Esophagus squamous epithelium (tissue), 5 donors: ENCODE measurements at places on chromosomes 11 and 22.

GRCh38 chr11:75592715-75593114 is 30.7 kb downstream of the SERPINH1 start:
- DNase-seq: no peak

- no peak for DNase-seq
Measured at GRCh38 chr11:64095949-64096348, 60.2 kb downstream of the FLRT1 start.

DNA sequence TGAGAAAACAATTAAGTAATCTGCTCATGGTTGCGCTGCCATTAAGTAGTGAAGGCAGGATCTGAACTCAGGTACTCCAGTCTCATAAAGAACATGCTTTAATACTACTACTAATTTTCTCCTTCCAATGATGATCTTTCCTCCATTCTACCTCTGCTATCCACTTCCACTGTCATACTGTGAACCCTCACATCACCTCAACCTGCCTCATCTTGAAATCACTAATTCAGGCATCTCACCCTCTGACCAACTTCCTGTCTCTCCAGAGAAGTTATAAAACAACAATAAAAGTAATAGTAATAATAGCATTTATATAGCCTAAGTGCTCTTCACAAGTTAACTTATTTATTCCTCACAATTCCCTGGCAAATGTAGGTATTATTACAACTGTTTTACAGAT is 57.1 kb upstream of the PSMA1 start:
- no peak for DNase-seq

GRCh38 chr11:47083913-47084312 is 92.8 kb downstream of the ARFGAP2 start:
- no peak for DNase-seq

DNA sequence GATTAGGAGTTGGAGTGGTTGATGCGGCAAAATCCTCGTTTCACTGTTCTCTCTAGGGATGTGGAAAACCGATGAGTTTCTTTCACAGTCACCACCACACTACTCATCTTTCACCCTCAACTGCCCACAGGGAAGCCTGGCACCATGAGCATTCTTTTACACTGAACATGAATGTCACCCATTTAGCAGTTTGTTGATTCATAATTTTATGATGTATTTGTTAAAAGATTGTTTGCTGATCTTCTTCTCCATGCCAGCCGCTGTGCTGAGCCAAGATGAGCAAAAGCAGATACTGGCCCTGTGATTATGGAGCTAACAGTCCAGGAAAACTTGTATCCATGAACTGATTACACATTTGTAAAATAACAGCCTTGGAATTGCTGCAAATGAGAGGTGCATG is 3.9 kb upstream of the SCGB1D2 start:
- no peak for DNase-seq

DNA sequence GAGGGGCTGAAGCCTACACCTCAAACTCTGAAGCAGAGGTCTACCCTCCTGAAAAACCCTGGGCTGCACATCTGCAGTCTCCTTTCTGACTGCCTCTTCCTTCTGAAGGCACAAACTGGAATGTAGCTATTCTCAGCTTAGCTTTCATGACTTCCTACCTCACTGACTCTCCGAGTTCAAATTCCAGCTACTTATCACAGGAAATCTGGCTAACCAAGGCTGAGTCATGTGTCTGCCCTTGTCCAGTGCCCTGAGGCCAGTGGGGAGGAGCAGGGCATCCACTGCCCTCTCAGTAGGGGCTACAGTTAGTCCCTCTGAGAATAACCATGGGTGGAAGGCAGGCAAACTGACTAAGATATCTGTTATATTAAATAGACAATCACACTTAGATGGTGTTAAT is 29.2 kb downstream of the PDGFD start:
- DNase-seq: no peak

- DNase-seq: no peak
Measured at GRCh38 chr11:103433386-103434072, 324.3 kb downstream of the DYNC2H1 start.

DNA sequence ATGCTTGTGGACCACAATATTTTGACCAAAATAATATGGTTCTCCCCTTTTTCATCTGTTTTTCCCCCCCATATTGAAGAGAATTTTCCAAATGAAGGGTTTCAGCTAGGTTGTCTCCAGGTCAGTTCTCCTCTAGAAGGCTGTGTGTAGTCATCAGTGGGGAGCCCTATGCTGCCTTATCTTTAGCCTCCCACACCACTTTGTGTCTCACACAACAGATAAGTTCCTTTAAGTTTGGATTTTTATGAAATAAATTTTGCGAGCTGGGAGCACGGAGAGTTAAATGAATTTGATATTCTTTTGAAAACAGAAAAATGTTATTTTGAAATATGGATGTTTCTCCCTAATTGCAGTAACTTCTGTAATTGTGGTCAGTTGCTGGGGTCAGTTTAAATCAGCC is 28.9 kb downstream of the PAX6 start:
- DNase-seq: no peak

- DNase-seq: no peak
Measured at GRCh38 chr11:71489311-71490043, 36.5 kb downstream of the NADSYN1 start.

DNA sequence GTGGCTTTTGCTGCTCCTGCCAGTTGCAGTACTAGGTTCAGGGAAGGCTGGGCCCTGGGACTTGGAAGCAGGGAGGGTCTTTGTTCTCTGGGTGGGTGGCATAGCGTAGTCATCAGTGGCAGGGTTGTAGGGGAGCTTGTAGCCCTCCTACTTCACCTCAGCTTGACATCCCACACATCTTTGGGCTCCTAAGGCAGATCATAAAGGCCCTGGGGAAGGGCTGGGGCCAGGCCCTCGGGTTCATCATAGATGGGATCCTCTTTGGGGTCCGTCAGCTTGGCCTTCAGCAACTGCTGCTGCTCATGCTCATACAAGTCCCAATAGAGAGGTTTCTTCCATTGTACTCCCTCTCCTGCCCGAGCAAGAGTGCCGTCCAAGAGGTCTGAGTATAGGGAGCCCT is 6.0 kb upstream of the PHOX2A start:
- no peak for DNase-seq

- no peak for DNase-seq
Measured at GRCh38 chr11:76561245-76561644, 109.3 kb downstream of the LRRC32 start.

DNA sequence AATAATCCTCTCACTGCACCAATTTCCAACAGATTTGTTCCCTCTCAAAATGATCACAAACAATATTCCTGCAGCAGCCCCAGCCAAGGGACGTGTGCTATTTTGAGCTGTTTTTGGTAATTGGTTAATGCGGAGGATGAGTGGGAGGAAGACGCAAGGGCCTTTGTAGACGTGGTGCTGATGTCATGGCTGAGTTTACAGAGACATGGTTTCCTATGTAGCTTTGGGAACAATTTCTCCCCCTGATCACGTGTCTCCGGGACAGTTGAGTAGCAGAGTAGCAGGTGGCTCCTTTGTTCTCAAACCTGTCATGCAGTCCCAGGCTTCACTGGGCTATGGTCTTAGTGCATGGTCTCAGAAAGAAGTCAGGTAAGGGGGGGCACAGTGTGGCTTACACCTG is 183.2 kb upstream of the NECTIN1 start:
- DNase-seq: no peak

- DNase-seq: no peak
Measured at GRCh38 chr11:111045407-111045803, 200.1 kb upstream of the POU2AF2 start.

DNA sequence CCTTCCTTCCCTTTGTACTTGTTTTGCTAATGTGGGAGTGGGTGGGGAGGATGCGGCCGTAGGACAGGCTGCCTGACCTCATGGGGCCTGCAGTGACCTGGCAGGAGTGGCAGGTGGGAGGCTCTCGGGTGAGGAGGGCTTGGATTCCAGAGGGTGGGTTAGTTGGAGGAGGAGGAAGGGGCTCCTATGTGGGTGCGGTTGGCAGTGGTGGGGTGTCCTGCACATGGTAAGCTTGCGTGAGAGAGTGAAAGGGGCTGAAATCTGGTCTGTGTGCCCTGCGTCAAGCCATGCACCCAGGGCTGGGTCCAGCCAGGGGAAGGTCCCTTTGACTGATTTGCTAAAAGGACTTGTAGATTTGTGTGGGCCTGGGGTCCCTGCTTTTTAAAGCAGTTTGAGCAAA is 90.7 kb upstream of the OR4B1 start:
- DNase-seq: no peak

- DNase-seq: no peak
Measured at GRCh38 chr11:19232910-19233503, 7.7 kb downstream of the E2F8 start.

DNA sequence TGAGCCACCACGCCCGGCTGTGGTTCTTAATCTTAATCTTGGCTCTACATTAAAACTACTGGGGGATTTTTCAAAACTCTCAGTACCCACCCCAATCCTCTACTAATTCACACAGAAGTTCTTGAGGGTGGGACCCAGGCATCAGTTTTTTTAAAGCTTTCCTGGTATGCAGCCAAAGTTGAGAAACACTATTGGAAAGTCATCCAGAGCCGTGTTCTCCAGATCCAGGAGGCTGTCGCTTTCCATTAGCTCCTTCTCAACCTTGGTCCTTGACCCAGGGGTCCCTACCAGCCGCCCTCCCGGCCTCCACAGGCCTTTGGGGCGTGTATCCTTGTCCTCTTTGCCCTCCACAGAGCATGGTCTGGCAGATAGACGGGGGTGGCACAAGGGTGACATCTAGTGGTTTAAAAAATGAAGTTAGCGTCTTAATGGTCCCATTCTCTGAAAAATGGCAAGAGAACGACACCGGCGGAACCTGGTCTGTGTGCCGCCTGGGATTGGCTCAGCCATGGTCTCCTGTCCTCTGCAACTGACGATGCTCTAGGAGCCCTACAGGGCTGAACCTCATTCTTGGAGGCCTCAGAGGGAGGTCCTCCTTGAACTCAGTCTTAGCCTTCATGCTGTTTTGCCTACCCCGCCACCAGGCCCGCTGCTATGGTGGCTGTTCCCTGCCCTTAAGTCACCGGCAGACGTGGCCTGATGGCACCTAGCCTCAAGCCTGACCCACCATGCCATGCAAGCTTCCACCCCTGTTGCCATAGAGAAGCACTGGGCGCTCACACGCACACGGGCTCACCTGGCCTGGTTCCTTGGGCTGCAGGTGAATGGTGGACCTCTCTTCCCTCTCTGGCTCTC is 152.0 kb upstream of the SYN3 start:
- no peak for DNase-seq

GRCh38 chr11:45662665-45663485 is 2.5 kb downstream of the CHST1 start:
- DNase-seq: no peak

DNA sequence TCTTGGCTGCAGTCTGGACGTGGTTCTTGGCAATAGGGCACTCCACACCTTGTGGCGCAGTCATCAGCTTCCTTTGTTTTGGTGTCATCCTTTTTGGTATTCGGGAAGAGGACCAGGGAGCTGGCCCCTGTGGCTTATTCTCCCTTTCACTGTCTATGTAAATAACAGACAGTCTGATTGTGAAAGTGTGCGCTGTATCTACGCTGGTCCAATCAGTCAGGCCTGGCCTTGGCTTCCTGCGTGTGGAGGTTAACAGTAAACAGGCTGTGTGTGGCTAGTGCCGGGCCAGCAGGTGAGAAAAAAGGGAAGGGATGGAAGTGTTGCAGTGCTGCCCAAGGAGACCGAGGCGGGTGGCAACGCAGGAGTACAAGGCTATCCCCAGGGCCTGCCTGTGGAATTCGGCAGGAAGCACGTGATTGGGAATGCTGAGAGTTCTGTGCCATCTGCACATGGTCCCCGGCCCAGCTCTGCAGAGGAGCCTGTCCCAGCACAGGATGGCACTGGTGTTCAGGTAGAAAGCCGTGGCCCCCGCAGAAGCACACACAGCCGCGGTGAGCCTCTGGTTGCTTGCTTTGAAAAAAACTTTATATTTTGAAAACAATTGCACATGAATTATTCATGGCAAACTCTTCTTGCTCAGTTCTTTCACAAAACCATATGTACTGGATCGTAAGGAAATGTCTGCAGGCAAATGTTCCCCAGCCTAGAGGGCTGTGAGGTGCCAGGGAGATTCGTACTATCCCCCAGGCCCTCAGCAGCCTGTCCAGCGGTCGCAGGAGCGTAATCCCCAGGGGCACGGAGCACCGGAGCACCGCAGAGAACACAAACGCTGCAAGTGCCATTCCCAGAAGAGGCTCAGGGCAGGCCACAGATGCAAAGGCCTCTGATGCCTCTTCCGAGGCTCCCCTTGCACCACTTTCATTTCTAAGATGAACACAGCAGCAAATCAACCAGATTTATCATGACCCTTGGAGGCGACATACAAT is 174.5 kb downstream of the EFCAB6 start:
- DNase-seq: no peak

GRCh38 chr11:16935518-16936302 is 78.5 kb downstream of the PLEKHA7 start:
- no peak for DNase-seq

DNA sequence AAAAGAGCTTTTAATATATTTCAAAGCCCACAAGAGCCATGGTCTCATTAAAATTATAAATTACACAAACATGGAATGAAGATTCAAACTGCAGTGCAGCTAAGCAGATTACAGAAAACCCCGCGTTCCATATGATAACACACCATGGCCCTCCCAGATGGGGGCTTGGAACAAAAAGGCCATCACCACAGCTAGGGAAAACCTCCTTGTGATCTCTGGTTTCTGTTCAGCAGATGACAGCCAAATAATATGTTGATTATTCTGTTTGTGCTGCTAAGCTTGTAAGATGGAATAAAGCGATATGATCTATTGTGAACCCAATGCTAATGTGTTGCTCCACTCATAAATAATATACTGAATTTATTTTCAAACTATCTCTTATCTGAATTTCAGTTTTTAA is 28.5 kb downstream of the IMMP1L start:
- DNase-seq: no peak

GRCh38 chr11:68525930-68526329 is 65.4 kb downstream of the PPP6R3 start:
- no peak for DNase-seq

DNA sequence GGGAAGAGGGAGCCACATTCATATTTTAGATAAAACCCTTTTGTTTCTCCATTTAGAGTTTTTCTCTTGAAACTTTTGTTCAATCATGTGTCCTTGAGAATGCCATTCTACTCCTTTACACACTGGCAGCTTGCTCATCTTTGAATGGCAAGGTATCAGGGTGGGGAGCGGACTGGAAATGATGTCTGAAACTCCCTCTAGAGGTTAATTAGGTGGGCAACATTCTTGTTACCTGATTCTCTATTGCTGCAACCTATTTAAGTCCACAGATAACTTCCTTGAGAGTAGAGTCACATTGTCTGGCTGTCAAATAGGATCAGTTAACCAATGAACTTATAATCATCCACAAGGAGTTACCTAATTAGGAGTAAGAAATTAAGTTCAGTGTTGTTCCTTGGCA is 533.6 kb upstream of the API5 start:
- no peak for DNase-seq

- no peak for DNase-seq
Measured at GRCh38 chr11:76152741-76153570, 53.3 kb downstream of the WNT11 start.
